Lung (tissue), 17 donors: ENCODE measurements at places on chromosomes 4 and X.
A peak's percentile ranks its signal among the peaks of the same experiment; 100 is the strongest.

DNA sequence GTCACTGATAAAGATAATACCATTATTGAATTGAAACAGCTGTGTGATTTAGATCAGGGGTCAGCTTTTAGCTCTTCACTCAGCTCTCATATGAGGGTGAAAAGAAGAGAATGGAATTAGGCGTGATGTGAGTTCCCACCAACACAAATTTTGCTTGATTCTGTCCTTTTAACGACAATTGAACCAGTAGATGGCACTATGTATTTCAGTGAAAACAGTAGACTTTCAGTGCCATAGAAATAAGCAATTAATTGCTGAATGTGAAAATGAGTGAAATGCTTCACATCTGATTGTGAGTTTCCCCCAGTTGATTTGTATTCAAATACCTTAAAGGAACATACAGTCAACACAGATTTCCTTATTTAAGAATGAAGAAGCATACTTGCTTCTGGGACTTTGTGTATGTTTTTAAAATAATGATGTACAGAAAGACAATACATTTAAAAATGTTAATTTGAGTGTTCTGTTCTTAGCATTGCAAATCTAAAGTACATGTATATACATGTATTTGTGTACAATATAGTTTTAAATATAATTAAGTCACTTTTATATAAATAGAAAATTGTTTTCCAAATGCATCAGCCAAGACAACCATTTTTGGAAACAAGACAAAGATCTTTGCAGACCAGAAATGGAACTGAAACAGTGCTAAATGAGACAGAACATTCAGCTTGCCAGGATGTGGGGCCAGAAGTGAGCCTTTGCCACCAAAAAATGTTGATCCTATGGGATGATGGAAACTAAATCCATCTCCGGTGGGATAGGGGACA lies 178.8 kb downstream of the SNCA start:
- DNase-seq: peak; percentile 68

- no peak for DNase-seq
Observed at GRCh38 chrX:154829134-154829533, 5.3 kb downstream of the SMIM9 start.

DNA sequence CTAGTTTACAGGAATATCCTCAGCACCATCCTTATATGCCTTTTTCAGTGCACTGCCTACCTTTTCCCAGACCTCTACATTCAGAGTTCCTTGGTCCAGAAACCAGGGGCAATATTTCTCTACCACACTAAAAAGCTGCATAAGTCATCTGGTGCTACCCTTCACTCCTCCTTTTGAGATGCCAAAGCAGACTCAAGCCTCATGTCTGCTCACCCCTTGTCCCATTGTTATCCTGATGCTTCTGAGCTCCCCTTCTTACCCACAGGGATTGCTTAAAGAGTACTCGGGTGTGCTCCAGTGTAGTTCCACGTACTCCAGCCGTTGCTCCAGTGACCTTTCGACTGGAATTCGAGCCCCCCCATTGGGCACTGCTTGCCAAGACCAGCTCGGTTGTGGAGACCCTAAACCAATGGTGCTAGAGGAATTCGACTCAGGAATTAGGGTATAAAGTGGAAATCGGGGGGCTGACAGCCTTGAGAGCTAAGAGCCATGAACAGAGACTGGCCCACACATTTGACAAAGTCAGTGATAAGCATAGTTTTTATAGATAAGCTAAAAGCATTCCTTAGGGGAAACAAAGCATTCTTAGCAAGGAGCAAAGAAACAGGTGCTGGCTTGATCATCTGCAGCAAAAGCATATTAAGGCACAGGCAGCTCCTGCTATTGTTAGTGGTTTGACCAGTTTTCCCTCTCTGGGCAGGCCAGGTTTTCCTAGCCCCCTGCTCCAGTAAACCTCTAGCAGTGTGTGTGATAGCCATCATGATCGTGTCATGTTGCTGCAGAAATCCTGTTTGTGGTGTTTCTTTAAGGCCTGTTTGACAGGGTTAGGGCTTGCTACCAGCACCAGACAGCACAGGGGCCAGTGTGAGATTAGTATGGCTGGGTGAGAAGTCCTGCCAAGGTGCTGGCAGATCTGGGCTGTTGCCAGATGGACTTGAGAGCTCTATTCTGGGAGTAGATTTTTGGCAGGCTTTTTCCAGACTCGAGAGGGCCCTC lies 57.5 kb upstream of the WDR1 start:
- DNase-seq: peak; percentile 59

GRCh38 chrX:34404386-34405070 lies 252.6 kb downstream of the TMEM47 start:
- peak; percentile 85 for DNase-seq
